ENCODE measurements at places on chromosomes 2 and 18.

DNA sequence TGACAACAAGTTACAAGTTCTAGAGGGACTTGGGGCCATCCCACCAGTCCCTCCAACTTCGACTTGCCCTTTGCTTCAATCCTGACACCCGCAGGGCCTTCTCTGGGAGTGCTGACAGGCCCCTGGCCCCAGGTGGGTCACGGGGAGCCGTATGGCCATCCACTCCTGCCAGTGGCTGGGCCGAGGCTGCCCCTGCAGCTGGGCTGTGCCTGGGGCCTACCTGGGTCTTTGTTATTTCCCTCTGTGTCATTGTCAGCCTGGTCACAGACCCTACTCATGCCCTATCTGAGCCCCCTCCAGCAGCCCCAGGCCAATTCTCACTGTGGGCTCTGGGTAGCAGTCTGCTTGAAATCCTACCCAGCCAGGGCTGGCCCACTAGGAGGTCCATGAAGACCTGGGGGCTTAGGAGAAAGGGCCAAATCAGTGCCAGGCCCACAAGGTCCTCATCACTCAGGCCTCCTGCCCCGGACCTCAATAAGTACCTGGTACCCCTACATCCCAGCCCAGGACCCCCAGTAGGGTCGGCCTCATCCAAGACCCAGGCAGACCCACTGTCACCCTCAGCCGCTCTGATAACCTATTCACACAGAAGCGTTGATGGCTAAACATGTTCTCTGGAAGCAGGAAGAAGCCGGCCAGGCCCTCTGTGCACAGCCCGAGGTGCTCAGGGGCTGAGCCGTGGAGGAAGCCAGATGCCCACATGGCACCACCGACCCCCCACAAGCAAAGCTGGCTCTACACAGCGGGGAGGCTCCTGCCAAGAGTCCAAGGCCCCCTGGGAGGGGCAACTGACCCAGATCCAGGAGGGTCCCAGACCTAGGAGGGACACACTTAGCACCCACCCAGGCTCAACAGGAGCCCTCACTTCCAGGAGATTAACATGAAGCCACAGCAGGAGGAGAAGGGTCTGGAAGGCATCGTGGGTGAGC lies 57.7 kb downstream of the BIN1 start:
- no peak for DNase-seq

- DNase-seq: no peak
Observed at GRCh38 chr18:73645160-73645715, 502.4 kb downstream of the FBXO15 start.

- DNase-seq: no peak
Observed at GRCh38 chr2:130355172-130355577, 681 bp upstream of the PTPN18 start.

DNA sequence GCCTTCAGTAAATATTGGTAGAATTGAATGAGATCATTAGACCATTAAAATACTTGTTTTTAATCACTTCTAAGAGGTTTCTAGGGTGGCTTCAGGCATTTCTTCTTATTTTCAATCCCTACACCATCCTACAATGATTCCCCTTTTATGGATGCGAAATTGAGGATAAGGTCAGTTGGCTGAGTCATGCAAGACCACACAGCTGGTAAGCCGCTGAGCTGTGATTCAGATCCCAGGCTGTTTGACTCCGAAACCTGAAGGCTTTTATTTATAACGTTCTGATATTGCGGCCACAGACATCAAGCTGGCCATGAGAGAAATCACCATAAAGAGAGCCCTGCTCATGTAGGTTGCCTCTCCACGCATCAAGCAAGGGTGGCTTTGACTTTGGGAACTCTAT lies 133.4 kb downstream of the VAPA start:
- DNase-seq: no peak

DNA sequence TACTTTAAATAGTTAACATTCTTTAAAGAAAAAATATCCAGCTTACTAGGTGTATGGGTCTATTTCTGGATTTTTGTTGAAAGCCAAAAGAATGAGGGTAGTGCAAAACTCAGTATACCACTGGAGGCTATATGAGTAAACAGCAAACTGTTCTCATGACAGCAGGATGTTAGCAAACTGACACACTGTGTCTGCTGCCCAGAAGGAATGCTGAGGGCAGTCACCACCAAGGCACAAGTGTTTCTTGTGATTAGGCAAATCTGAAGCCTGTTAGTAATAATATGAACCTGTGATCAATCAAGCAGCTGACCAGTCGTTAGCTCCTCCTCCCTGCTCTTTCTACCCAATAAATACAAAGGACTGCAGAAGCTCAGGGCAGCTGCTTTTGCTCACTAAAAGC lies 50.5 kb upstream of the SULT1C3 start:
- DNase-seq: no peak

DNA sequence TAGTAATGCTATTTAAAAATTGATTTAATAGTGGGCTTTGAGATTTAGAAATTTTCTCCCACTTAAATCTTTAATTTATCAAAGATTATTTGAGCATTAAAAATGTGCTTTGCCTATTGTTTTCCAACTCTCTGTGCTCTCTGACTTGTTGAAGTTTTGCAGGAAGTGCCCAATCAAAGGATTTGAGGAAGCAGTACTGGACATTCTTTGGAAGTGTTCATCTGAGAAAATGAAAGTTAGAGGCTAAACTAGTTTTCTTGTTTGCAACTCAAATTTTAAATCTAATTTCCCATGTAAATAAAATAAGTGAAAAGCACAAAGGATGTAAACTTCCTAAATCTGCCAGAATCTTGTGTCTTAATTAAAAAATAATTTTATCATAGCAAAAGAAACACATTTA lies 89.1 kb downstream of the CAMKMT start:
- no peak for DNase-seq

Measured in naive thymus-derived CD8-positive, alpha-beta T cell (primary cell).